Bone marrow (tissue), 2 donors: ENCODE measurements at places on chromosomes 4 and X.

GRCh38 chrX:118621081-118621759 lies 106.2 kb upstream of the IL13RA1 start:
- DNase-seq: no peak

DNA sequence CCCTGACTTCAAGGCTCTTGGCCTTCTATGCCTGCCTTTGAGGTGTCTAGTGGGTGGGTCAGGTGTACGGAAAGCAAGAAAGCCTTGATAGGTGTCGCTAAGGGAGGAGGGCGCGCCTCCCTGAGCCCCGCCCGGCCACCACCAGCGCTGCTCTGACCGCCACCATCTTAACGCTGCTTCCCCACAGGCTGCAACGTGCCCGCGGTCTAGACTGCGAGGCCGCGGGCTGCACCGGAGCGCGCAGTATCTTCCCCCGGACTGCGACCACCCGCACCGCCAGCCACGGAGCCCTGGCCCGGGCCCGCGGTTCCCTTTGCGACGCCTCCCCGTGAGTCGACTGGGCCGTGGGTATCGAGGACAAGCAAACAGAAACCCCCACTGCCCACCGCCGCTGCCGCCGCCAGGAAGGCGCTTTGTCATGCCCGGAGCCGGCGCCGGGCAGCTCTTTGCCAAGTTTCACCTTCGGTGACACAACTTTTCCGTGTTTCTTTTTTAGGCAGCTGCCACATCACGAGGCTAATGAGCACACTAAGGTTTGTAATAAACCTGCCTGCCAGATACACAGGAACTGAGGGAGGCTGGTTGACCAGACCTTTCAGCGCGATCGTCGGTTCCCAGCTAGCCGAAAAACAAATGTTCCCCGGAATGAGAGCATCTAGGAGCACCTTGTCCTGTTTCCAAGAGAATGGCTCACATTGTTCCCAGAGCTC lies 335.8 kb upstream of the F9 start:
- DNase-seq: no peak

GRCh38 chrX:11672213-11672612 lies 6.5 kb upstream of the ARHGAP6 start:
- no peak for DNase-seq

GRCh38 chr4:64724689-64725088 lies 315.4 kb upstream of the TECRL start:
- DNase-seq: no peak

- DNase-seq: no peak
These were observed 162.4 kb upstream of the GPRIN3 start for GRCh38 chr4:89469930-89470375.

- DNase-seq: no peak
These were observed 13.8 kb upstream of the SMS start for GRCh38 chrX:21926527-21927278.

DNA sequence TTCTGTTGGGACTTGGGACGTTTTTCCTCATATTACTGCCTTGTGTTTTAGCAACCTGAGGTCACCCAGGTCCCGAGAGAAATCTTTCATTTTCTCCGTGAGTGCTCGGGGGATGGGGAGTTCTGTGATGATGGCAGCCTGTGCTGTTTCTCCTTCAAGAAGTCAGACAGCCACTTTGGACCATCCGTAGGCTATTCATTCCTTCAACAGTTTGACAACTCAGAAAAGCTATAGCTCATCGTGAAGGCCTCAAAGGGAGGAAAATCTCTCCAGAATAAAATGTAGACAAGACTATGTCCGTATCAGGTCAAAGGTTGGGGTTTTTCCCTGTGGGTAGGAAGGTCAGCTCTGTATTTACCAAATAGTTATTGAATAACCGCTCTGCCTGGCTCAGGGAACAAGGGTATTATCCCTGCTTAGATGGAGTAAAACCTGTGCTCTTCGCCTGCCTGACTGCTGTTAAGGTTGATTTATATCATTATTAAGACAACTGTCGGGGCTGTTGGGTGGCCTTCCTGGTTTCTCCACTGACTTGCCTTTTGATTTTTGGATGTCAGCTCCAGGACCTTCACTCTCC lies 36.6 kb downstream of the FAM114A1 start:
- DNase-seq: no peak

GRCh38 chrX:94662689-94663088 lies 988.7 kb downstream of the FAM133A start:
- no peak for DNase-seq

DNA sequence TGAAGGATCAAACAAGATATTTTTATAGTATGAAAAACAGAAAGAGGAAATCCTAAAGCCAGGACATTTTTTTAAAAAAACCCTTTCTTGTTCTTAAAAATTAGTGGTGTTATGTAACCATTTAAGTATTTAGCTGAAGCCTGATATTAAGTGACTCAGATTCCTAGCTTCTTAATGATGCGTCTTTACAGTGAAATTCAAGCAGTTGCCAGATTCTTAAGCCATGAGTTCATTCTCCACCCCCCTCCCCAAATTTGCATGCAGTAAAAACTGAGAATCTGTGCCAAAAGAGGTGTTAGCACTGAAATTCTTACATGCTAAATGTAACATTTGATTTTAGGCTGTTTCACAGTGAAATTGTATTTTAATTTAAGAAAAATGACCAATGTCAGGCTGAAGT lies 180.8 kb downstream of the RAPGEF2 start:
- DNase-seq: no peak

GRCh38 chr4:11421116-11421515 lies 7.6 kb downstream of the HS3ST1 start:
- no peak for DNase-seq

- DNase-seq: peak; percentile 1
These were observed 81.7 kb downstream of the ZC4H2 start for GRCh38 chrX:64894454-64895038.

GRCh38 chr4:53991821-53992220 lies 72.6 kb downstream of the CHIC2 start:
- DNase-seq: no peak

- no peak for DNase-seq
These were observed 3.1 kb upstream of the FGB start for GRCh38 chr4:154559494-154560418.

DNA sequence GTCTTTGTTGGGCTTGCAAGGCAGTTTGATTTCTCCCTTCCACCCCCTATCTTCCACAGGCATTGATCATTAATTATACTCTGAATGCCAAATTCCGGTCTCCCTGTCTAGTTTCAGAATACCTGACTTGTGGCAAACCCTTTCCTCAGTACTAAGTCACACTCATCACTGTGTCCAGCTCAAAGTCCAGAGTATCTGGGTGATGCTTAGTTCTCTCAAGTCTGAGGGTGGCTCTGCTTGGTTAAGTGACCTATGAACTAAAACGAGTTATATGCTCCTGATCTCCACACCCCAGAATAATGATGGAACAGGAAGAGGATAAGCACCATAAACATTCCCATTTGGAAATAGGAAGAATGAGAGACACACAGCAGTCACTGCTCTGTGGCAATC lies 6.5 kb downstream of the SMIM9 start:
- DNase-seq: no peak

DNA sequence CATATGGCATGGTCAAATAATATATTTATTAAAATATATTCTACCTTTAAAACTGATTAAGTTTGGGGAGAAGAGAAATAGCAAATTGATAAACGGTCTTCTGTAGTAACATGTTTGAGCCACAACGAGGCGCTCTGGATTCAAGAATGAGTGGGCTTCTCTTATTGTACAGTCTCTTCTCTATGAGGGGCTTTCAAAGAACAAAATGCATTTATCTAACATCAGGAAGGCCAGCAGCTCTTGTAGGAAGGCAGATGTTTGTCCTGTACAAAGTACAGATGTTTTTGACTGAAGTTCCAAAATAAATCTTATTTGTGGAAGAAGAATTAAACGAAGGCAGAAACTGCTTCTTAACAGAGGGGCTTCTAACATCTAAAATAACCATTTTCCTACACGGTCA lies 153.6 kb downstream of the RASL11B start:
- DNase-seq: no peak

DNA sequence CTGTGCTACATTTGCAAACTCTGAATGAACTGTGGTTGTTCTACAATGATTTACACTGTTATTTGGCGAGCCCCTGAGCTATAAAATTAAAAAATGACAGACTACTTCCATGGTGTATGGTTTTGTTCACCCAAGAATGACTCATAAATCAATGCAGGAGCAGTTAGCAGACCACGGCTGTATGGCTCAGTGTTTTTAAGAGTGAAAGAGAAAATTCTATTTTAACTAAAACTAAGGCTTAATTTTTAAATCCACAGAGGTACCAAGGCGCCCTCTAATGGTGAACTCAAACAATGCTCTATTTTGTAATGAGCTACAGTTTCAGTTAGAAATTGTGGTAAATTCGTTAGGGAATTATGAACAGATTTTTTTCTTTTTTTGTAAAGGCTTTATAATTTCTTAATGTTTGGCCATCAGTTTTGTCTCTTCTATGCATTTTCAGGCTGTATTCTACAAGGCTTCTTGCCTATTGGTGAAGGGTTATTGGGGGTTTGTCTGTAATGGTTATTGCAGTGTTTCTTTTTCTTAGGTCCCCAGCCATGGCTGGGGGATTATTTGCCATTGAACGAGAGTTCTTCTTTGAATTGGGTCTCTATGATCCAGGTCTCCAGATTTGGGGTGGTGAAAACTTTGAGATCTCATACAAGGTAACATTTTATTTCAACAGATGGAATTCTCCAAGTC lies 32.5 kb downstream of the HMGB2 start:
- DNase-seq: no peak

- DNase-seq: no peak
These were observed 219.9 kb downstream of the CCNG2 start for GRCh38 chr4:77376788-77377460.

GRCh38 chr4:8838961-8839431 lies 32.6 kb downstream of the HMX1 start:
- DNase-seq: no peak

GRCh38 chrX:111103246-111103645 lies 7.3 kb downstream of the PAK3 start:
- DNase-seq: no peak

- DNase-seq: no peak
These were observed 39.8 kb downstream of the ANXA3 start for GRCh38 chr4:78591404-78591803.
